NCI-H1436 treated with DMSO at 0.1 percent for 48 hours (cell line): ENCODE measurements at places on chromosomes 7 and 10.

DNA sequence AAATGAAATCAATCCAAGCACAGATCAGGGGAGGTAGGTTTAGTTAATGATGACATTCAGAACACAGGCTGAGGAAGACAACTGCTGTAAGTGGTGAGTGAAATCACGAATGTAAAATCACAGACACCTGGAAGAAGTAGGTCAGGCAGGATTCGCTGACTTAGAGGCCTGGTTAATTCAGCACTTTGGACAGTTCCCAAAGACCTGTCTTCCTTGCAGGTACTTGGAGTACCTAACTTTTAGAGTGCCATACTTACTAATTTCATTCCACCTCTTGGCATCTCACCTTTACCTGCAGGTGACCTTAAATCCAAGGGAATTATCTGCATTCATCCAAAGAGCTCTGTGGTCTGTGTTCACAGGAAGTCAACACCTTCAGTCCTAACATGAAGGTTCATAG, 822.3 kb downstream of the PHTF2 start:
- no peak for DNase-seq

DNA sequence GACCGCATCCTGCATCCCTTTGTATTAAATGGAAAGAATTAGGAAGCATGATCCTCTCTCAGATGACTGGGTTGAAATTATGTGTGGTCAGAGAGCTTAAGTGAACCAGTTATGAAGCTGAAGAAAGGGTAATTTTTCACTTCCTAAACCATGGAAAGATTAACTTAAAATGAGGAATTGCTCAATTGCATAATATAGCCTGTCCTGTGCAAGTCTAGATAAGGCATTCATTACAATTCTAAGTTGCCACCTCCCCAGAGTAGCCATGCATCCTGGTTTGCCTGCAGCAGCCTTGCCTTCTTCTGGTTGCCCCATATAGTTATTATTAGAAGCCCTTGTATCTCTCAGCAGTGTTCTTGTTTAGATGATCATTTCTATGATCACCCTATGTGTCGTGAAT, 45.3 kb downstream of the STARD3NL start:
- no peak for DNase-seq

- no peak for DNase-seq
Measured at GRCh38 chr10:112045938-112046337, 137.6 kb downstream of the GPAM start.

DNA sequence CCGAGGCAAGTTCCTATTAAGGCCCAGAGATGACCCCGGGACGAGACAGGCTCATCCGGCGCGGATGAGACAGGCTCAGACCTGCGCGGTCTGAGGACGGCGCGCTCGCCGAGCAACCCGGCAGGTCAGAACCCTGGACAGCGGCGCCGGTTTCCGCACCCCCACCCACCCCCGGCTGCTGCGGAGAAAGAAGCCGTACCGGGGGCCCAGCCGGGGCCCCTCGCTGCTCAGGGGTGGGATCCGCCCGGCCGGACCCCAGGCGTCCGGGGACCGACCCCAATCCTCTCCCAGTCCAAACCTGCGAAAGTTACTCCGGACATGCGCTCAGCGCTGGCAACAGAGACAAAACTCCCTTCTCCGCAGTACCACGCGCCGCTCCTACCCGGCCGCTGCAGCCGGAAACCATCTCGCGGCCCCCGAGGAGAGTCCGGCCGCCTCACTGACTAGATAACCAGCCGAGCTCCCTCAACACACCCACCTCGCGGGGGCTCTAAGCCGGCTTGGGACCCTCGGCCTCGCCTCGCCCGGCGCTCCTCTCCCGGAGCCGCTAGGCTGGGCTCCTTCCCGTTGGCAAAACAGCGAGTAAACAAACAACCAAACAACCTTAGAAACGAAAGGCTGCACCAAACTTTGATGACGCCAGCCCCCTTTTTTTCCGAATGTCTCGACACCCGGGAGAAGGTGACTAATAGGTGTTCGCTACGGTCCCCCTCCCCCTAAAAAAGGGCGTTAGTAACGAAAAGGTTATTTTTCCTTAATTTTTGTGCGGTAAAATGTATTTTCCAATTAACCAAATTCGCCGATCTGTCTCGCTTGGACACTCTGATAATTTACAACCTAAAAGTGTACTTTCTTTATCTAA, 2.3 kb upstream of the DRGX start:
- DNase-seq, result no peak

DNA sequence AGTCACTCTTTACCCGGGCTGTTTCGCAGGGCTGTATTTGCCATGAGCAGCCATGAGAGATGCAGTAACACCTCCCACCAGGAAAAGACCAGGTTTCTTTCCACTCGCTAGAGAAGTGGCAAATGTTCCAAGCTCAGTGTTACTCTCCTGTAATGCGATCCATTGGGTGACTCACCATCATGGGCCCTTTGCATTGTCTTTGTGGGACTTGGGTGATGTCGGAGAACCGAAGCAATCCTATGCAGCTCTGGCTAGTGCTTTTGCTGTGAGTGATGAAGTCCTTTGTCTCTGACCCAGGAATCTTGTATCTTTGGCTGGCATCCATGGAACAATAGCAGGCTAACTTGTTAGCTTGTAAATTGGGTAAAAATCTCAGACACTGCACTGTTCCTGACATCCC, 40.0 kb downstream of the GHRHR start:
- DNase-seq, result no peak

DNA sequence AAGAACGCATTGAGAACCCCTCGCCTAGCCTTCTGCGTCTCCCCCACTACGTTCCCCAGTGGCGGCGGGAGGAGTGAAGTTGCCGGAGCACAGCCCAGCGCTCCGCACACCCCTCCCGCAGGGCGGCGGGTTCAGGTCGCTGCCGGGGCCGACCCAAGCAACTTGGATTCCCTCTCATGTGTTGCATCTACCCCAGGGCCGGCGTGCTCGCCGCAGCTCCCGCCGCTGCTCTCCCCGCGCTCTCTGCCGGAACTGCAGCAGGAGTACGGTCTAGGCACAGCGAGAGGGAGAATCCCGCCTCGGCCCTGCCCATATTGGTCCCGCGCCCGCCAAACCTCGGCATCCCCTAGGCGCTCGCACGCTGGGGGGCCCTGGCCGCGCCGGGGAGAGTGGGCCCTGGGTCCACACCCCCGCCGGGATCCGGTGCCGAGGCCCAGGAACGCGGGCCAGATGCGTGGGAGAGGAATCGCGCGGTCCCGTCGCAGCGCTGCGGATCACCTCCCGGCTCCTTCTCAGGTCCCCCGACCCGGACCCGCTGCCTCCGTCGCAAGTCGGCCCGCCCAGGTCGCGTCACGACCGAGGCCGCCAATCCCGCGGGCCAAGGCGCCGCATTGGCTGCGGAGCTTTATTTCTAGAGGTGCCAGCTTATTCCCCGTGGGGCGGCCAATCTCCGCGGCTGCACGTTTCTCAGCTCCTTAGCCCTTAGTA, 648 bp upstream of the TMEM243 start:
- DNase-seq, result peak; percentile 51

DNA sequence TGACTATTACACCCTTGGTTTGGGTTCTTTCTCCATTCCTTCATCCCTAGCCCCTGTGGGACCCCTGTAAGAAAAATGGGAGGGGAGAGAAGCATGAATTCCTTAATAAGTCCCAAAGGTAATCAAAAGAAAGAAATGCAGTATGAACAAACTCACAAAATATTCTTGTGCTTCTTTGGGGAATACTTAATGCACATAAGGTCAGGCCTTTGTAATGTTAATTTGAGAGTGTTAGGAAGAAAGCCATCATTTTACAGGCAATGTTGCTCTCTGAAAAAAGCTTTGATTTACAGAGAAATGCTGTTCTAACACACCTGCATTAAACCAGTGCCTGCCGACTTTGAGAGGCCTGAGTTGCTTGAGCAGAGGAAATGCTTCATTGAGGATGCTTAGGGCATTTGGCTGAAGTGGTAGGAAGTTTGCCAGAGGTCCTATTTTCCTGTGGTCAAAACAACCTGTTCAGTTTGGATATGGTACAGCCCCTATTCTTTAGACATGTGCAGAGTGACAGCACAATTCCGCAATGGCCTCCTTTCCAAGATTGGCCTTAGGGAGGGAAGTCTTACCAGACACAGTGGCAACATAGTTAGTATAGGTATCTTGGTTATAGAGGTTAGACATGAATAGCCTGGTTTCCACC, 643.4 kb downstream of the AUTS2 start:
- DNase-seq, result no peak

DNA sequence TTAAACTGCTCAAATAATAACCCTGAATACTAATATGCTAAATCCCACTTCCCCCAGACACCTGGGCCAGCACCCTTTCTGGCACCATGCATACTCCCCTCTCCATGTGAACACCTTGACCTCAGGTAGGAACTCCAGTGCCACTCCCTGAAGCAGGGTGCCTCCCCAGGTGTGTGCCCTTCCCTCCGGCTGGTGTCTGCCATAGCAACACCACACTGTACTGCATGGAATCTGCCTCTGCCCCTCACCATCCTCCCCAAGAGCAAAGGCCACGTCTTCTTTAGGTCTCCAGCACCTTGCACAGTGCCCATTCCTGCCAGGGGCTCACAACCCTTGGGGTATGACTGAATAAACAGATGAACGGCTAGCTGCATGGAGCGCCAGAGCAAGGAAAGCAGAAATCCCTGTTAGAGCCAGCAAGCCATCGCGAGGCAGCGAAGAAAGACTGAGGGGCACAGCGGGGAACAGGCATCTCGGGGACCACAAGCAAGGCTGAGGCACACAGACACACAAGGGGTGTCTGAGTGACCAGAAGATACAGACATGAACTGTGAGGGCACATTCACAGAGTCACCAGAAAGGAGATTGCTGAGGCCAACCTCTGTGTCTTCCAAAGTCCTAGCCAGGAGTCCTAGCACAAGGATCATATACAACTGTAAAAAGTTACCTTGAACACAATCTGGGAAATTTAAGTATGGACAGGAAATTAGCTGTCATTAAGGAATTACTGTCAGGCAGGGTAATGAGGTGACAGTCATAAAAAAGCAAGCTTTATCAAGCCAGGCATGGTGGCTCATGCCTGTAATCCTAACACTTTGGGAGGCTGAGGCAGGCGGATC, 25.7 kb downstream of the COBL start:
- DNase-seq, result no peak

- no peak for DNase-seq
Measured at GRCh38 chr7:107592361-107593024, 12.4 kb downstream of the BCAP29 start.

DNA sequence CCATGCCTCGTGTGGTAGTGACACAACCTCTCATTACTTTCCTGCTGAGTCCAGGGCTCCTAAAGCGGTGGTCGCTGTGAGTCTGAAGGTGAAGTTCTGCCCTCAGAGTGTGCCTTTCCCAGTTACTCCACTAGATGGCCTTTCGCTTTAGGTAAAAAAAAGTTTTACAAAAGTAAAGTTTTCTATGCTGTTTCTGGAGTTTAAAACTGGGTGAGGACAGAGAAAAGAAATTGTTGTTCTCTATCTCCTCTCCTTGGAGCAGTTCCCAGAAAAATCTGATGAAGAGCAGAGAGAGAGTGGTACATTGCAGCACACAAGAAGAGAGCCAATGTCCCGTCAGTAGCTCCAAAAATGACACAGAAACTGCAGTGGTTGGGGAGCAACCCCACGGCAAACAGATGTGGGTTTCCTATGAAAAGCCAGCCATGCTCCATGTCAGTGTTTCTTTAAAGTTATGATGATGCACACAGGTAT, 257.1 kb downstream of the GLI3 start:
- DNase-seq, result no peak

DNA sequence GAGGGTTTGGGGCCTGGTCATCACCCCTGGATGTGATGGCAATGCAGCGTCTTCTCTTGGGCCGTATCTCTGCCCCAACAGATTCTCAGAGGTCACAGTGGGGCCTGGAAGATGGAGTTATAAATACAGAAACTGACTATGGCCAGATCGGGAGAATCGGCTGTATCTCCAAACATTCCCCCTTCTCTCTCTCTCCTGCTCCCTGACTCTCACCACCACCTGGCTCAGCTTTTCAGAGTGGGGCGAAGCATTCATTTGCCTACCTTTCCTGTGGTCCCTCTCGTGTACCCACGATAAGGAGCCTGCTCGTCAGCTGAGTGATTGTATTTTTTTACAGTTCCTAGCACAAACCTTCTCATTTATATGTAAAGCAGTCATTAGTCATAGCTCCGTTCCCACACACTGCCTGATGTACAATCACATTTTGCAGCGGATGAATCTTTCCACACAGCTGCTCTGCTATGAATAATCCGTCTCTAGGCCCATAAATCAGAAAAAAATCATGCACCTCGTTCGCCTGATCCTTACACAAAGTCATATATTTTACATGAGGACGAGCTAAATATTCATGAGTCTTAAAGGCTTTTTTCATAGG, 23.2 kb upstream of the BTRC start:
- DNase-seq, result no peak

- DNase-seq, result no peak
Measured at GRCh38 chr10:33381451-33382215, 47.2 kb upstream of the NRP1 start.

DNA sequence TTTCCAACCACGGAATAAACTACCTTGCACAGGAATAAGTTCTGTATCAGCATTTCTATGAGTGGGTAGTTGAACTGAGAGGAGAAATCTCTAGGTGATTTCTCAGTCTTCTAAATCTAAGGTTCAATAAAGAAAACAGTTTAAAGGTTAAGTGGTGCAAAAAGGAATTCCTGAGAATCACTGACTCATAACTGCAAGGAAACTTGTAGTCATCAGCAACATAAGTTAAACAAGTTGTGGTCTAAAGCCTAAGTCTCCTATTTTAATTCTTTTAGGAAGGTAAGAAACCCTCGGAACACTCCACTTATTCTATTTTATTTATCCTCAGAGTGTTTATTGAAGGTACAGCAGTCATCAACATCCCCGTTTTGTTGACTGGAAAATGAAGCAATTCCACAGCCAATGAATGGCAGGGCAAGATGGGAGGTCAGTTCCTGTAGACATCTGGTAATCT, 92.4 kb upstream of the PIK3CG start:
- no peak for DNase-seq

DNA sequence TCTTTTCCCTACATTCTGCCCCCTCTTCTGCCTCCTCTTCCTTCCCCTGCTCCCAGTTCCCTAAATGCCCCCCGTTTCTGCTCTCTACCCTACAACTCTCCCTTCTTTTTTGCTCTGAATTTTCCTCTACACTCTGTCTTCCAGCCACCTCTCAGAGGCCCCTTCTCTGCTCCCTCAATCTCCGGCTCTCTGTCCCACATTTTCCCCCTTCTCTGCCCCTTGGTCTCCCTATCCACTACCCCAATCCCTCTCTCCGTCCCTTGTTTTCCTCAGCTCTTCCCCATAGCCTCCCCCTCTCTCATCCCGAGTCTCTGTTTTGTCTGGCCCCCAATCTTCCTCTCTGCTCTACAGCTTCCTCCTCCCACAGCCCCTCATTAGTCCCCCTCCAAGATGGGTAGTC, 3.3 kb downstream of the ALOX5 start:
- no peak for DNase-seq

DNA sequence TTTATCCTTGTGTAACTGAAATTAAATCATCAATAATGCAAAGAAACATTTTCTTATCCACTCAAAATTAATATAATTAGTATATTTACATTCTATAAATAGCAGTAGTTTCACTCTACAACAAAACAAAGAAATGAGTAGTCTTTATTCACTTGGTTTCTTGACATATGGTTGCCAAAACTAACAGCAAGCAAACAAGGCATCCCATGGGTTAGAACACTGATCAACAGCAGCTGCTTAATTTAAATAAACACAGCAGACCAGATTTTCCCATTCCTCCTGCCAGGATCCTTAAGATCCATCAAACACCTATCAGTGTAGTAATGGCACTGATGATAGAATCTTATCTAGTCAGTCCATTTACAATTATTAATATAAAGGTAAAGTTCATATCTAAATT, 22.1 kb downstream of the NCAPG2 start:
- DNase-seq, result no peak

- DNase-seq, result no peak
Measured at GRCh38 chr10:21858455-21858854, 145.1 kb downstream of the DNAJC1 start.

GRCh38 chr7:37942934-37943610, 22.6 kb downstream of the EPDR1 start:
- no peak for DNase-seq
